ENCODE measurements at places on chromosomes 1 and 21.

DNA sequence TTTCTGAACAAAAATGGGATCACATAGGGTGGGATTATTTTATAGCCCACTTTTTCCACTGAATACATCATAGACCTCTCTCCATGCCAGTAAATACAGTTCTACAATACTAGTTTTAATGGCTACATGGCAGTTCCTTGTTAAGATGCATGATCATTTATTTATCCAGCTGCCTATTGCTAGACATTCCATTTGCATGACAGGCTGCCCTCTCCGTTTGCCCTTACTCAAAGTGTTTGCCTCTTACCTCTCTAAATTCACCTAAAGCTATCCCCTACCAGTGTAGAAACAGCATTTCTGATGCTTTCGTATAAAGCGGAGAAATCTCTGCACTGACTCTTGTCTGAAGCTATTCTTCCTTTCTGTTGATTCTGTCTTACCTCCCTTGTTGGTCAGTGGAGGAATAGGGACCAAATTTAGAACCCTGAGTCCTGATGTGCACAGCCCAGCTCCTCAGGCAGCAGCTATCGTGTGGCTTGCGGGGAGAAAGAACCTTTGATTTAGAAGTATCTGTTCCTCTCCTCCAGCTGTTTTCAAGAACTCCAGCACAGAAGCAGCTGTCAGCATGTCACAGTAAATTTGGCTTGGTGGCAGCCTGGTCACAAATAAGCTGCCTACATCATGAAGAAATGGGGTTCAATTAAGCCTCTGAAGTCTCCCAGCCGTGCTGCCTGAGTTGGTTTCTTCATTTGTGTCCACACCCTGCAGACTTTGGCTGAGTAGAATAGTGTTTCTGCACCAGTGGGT is 337.3 kb downstream of the PRDM2 start:
- no peak for DNase-seq

DNA sequence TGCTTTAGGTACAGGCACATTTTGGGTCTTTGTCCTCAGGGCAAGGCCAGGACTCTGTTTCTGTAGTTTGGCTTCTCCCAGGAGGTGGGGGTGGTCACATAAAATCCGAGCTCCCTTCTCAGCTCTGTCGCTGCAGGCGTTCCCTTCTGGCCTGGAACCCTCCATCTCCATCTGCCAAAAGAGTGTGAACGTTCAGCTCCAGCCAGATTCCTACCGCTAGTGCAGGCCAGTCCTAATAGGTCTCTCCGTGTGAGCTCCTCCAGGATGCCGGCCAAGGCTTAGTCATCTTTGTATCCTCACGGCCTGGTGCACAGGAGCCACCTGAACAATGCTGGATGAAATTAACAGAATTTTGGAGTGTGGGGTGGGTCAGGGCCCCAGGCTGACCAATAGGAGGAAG is 19.9 kb upstream of the KCNA10 start:
- DNase-seq = no peak

GRCh38 chr1:64476251-64476952 is 6.5 kb downstream of the CACHD1 start:
- no peak for DNase-seq

GRCh38 chr1:18955441-18956192 is 859 bp downstream of the IFFO2 start:
- peak; percentile 56 for DNase-seq

GRCh38 chr1:201982082-201982622 is 296 bp upstream of the RNPEP start:
- DNase-seq = peak; percentile 77

GRCh38 chr1:169699707-169700106 is 11.7 kb downstream of the SELL start:
- DNase-seq = peak; percentile 33

DNA sequence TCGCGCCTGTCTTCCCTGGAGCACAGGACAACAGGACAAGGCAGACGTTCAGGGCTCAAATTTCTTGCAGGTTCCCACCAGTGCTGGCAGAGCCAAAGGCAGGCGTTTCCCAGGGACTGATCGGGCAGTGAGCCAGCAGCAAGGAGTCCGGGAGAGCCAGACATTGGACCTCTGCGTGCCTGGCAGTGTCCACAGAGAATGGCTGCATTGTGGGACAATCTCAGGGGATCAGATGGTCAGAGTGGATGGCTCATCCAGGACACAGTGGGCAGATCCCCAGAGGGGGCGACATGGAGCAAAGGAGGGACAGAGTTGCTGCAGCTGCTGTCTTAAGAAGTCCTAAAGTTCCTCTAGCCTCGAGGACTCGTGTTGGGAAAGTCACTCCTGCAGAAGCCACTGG is 4.6 kb downstream of the TMEM63A start:
- no peak for DNase-seq

DNA sequence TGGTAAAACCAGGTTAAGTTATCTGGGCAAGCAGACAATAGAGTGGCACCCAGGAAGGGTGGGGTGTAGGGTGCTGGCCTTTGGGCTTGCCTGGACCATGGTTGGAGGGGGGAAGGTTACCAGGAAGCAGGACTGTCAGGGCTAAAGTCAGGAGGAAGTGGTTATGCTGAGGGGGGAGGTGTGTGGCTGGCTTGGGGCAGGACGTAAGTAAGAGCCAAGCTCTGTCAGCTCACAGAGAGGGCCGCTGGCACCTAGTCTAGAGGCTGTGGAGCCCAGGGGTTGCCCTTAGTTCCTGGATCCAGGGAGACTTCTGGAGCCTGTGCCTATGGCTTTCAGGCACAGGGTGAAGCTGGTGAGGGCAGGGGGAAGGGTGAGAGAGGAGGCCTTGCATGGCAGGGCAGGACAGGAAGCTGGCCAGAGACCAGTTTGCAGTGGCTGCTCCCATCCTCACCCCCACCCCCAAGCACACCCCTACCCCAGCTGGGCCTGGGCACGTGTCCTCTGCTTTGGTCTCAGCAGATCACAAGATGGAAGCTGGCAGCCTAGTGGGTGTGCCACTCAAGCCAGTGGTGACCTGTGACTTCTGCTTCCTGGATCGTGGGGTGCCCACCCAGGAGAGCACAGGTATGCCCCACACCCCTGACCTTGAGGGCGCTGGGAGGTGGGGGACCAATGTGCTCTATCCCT is 20.5 kb upstream of the SMYD3 start:
- no peak for DNase-seq

GRCh38 chr1:171217658-171218443 is 30.4 kb upstream of the FMO1 start:
- no peak for DNase-seq

DNA sequence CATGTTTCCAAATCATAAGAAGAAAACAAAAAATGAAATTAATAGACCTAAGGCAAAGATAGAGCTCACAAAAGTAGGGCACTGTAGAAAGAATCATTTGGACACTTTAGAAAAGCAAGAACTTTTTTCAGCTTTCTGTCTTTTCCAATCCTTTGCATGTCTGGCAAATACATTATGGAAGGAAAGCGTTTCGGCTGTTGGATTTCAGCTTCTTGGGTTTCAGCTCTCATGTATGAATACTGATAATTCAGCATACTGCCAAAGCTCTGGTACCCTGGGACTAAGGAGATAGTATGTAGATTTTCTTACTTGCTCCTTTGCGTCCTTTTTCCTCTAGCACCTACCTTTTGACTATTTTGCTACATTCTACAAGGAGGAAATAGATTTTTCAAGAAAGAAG is 375.9 kb downstream of the BRINP3 start:
- DNase-seq = no peak

DNA sequence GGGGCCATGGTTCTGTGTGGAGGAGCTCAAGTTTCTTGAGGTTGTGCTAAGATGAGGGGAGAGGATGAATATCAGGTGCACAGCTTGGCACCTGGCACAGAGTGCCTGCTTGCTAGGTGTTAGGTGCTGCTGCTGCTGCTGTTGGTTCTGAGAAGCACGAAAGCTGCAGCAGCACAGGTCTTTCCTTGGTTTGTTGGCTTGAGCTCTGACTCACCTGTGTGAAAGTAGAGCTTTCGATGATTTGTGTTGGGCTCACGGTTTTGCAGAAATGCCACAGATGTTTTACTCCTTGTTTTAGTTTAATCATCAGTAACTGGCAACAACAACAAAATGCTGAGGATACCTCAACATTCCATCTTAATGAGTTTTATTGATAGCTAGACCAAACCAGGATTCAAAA is 221.6 kb downstream of the BRINP2 start:
- no peak for DNase-seq

- DNase-seq = no peak
Measured at GRCh38 chr1:20552728-20553445, 514 bp downstream of the FAM43B start.

DNA sequence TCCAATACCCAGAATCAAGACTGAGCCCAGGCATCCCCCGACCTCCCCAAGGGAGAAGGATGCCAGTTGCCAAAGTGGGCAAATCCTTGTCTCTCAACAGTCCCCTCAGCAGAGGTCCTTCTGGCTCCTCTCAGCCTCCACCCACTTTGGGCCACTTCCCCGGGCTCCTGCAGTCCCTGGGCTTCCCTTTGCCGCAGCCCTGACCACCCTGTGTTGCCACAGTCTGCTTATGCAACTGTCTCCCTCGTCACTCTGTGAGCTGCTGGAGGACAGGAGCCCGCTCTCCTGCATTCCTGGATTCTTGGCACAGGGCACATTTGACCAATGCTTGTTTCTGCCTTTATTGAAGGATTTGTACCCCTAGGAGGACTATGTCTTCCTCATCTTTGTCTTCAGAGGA is 2.9 kb upstream of the LRP8 start:
- DNase-seq = no peak

- DNase-seq = no peak
Measured at GRCh38 chr1:199875856-199876255, 151.7 kb upstream of the NR5A2 start.

DNA sequence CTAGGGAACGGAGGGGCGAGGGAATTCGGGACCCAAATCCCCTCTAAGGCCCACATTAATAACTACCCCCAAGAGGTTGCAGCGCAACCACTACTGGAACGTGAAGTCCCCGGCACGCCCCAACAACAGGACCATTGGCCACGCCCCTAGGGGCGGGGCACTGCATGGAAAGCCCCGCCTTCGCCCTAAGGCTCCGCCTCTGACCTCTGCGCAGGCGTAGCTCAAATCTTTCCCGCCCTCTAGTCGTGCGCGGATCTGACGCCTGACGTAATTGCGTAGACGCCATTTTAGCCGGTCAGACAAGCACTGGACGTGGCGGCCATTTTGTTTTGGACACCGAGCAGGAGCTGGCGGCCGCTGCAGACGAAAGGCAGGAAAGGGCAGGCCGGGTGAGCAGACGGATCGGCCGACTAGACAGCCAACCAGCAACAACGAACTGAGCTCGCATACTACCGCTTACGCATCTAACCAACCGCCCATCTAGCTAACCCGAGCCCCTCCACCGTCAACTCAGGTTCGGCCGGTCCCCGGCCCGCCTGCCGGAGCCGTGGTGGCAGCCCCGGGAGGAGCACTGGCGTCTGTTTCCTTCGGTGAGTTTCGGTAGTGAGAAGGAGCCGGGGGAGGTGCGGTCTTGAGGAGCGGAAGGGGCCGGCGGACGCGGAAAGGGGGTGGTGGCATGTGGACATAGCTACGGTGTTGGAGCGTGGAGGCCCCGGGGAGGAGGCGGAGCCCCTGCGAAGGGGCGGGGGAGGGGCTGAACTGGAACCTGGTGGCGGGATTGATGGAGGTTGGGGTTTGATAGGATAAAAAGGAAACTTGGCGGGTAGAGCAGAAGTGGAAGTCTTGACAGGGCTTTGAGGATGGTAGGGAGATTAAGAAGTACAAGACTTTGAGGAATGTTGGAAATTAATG is at the start of gene CHTOP:
TSS of gene CHTOP (plus strand) at position 313 of the 912 bp plus-strand sequence. CDS start 2,523 bp downstream, outside the sequence.
- DNase-seq = peak; percentile 97

GRCh38 chr1:85179522-85179921 is 21.3 kb downstream of the SYDE2 start:
- peak; percentile 49 for DNase-seq

DNA sequence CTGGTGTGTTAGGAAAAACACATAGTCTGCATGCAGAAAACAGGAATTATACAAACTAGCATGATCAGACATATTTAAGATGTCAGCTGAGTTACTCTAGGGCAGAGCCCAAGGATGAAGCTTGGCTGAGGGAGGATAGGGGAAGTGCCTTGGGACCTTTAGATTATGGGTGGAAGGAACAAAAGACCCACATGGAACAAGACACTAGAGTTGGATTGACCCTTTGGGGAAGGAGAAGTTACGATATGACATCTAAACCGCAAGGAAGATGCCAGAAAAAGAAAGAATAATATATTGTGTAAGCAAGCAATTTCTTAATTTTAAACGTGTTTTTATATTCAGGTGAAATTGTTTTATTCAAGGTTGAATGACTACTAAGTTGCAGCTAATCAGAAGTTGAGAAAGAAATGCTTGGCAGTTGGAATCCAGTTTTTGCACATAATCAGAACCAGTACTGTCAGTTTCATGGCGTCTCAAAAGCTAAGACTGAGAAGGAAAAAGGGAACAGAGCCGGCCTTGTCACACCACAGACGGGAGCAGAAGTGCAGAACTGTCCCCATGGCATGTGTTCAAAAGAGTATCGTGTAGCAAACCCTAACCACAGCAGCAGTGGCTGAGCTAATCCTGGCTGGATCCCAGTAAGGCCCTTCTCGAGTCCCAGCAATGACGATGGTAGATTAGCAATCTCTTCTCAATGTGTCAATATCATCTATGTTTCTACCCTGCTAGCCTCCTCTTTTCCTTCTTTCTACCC is 31.2 kb upstream of the IFNAR2 start:
- no peak for DNase-seq

DNA sequence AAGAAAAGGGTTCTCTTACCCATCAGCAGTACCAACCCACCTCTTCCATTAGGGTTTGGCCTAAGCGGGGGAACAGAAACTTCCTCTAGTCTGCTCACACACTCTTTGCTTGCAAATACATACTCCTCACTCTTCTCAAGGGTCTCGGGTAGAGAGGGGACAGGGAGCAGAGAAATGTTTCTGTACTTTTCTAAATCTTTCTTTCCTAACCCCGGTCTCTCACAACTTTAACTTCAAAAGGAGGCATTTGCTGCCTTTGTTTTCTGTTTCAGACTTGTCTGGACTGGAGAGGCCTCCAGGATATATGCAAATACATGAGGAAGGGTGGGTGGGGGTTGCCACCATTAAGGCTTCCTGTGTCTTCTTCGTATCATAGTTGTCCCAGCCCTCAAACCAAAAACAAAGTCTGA is 10.5 kb upstream of the LAX1 start:
- peak; percentile 31 for DNase-seq

DNA sequence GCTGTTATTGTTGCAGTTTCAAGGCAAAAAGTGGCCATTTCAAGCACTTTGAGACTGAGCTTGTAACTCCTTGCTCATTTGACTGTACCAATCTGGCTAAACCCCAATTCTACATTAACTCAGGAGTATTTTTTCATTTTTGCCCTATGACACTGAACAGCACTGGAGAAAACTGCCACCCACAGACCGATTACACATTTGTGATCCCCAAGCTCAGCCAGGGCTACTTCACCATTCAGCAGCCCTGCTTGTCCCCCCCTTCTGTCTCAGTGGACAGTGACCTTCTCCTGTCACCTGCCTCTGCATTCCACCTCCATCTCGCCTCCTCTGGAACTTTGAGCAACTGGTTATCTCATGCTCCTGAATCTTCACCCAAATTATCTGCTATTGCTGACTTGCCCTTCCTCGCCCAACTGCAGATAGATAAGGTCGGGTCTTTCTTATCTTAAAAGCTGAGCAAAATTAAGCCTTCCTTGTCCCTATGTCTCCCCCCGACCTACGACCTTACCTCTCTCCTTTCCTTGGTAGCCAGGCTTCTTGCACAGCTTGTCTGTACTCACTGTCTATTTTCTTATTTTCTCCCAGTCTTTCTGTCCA is 25.3 kb downstream of the SPATA46 start:
- no peak for DNase-seq
